ENCODE measurements at places on chromosomes 5 and 9.

GRCh38 chr5:172211676-172212075, 17.7 kb downstream of the EFCAB9 start:
- no peak for DNase-seq

- no peak for DNase-seq
These were observed 37.8 kb downstream of the EXD3 start for GRCh38 chr9:137385061-137385655.

- no peak for DNase-seq
These were observed 76.0 kb upstream of the XPA start for GRCh38 chr9:97773091-97773490.

- peak; percentile 27 for DNase-seq
These were observed 6.5 kb upstream of the PLIN2 start for GRCh38 chr9:19133549-19134345.

GRCh38 chr5:147391781-147392180, 118.1 kb downstream of the DPYSL3 start:
- peak; percentile 67 for DNase-seq

- DNase-seq, result peak; percentile 82
These were observed 4.2 kb downstream of the DNAJA1 start for GRCh38 chr9:33029231-33029786.

Measured in inflammatory macrophage (primary cell).